ENCODE measurements at places on chromosomes 5 and 9.
A peak's percentile ranks its signal among the peaks of the same experiment; 100 is the strongest.

DNA sequence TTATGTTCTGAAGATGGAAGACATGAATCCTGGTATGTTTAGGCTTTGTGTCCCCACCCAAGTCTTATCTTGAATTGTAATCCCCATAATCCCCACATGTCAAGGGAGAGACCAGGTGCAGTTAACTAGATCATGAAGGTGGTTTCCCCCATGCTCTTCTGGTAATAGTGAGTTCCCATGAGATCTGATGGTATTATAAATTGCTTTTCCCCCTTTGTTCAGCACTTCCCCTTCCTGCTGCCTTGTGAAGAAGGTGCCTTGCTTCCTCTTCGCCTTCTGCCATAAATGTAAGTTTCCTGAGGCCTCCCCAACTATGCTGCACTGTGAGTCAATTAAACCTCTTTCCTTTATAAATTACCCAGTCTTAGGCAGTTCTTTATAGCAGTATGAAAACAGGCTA, 229.0 kb downstream of the ARL15 start:
- DNase-seq, result no peak

DNA sequence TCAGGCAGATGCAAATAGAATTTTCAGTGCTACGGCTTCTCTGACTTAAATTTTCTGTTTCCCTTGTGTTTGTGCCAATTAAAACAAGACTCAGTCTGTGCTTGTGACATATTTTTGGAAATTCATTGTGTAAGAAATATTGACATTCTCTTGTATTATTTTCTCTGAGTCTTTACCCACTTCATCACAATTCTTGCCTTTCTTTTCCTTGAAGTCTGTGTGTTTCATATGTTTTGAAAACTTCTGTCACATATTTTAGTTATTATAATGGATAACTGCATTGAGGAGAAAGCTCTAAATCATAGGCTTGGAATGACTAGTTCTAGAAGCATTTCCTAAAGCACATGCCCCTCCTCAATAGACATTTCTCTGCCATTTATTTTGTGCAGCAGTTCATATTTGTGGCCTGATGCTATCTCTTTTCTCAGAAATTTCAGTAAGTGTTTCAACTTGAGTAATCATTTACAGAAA, 206.6 kb downstream of the PALM2AKAP2 start:
- no peak for DNase-seq

- no peak for DNase-seq
Measured at GRCh38 chr5:68548959-68549676, 333.6 kb downstream of the PIK3R1 start.

DNA sequence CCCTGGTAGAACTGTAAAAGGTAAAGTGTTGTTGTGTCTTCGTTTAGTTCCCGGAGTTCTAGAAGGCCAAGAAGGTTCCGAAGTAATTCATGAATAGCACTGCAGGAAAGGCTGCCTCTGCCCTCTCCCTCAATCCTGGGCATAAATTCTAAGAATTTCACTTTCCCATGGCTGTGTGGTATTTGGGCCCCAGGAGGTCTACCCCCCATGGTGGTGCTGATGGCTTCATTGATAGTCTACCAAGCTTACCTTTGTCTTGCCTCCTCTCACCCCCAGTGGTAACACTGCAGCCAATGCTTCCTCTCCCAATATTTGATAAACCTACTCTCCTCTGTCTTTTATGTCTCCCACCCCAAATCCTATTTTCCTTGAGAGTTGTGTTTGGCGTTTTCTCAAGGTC, 39.5 kb downstream of the ADAMTS16 start:
- DNase-seq, result no peak

DNA sequence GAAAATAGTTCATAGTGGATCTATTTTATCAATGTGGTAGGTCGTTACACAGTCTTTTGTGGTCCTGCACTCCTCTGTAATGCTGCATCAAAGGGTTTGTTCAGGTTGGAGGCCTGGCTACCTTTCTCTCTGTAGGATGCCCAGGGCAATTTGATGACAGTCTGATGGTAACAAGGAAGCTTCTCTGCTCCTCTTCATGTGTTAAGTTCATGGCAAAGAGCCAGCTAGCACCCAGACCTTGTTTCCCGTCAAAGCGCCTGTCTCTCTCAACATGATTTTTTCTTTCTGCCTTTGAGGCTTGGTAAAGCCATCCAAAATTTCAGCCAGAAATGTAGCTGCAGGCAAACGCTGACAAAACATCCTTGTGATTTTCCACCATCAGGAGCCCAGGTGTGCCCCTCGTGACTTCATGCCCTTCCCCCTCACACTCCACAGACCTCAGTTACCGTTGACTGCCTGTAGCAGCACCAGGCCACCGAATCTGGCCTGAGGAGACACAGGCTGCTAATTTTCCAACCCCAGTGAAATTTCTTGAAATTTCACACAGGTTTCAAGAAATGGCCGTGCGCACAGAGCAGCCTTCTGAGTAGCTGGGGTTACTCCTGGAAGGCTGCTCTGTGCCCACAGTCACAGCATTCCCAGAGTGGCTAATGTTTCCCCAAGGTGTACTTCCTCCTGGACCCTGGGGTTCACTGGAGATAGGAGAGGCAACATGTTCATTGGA, 292.7 kb downstream of the CWC27 start:
- no peak for DNase-seq

DNA sequence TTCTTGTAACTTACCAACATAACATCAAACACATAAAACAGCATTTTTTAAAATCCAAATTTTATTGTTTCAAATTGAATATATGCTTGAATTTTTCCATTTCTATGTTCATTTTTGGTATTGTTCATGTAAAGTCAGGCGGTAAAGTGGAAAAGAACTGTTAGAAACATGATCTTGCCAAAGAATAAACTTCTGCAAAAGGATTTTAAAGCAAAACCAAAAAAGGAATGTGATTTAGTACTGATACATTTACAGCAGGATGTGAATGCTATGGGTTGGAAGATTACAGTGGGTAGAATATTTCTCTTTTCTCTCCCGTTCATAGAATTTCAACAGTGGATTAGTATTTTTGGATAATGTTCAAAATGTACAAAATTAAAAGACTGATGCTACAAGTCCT, 277.2 kb upstream of the MPDZ start:
- no peak for DNase-seq

- no peak for DNase-seq
Measured at GRCh38 chr9:127494304-127494702, 43.0 kb downstream of the LRSAM1 start.

DNA sequence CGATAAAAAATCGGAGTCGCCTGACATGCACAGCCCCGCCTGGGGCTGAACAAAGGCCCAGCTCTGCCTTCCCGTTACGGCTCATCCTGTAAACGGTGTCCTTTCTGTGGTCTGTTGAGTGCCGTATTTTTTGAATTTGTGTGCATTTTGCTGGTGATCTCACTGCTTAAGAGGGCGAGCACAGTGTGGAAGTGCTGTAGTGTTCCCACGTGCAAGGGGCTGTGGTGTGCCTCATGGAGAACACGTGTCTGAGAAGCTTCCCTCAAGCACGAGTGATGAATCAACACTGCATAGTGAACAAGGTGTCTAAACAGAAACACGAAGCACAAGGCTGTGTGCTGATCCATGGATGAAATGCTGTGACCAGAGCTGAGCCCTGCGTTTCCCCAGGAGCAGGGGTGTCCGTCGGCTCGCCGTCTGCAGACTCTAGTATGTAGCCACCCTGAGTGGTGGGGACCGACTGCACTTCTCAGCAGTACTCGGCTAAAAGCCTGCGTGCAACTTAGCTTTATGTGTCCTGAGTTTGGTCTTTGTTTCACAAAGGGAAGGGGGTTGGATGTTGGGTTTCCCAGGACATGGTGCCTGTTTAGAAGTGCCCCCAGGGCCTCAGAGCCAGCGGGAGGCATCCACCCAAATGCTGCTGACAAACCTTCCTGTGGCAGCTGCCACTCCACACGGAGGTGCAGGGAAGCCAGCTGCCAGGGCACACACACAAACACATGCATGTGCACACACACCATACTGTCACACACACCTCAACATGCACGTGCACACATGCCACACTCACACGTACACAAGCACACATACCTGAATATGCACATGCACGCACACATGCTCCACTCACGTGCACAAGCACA, 77.2 kb upstream of the IRX4 start:
- DNase-seq, result no peak

DNA sequence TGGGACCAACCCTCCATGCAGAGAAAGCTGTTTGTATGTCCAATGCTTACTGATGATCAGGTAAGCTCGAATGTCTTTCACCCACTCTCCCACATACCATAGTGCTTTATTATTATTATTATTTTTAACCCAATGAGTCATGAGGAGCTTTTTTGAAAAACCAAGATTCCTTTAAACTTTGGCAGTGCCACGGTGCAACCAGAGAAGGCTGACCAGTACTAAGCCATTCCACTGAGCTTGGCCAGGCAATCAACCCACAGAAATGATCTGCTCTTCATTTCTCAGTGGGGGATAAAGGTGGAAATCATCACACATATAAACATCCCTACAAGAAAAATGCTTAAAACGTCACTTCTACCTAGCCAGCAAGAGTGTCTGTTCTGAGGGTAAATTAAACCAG, 35.5 kb downstream of the JAKMIP2 start:
- DNase-seq, result no peak

- DNase-seq, result no peak
Measured at GRCh38 chr5:176724472-176724871, 77.2 kb downstream of the TSPAN17 start.

DNA sequence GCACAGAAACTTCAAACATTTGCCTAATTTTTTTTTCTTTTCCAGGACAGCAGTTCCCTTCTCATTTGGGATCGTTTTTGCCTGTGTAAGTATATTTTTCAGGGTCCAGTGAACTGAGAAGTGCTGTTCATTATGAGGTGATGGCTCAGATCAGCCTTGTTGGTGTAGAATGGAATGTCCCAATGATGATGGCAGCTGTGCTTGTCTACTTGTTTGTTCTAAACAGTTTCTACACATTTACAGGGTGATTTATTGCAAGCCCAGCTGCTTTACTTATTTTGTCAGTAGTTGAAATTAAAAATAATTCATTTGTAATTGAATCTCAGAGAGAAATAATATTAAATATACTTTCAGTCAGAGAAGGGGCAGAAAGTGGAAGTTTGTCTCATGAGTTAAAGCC, 337.6 kb upstream of the SEMA6A start:
- DNase-seq, result no peak

DNA sequence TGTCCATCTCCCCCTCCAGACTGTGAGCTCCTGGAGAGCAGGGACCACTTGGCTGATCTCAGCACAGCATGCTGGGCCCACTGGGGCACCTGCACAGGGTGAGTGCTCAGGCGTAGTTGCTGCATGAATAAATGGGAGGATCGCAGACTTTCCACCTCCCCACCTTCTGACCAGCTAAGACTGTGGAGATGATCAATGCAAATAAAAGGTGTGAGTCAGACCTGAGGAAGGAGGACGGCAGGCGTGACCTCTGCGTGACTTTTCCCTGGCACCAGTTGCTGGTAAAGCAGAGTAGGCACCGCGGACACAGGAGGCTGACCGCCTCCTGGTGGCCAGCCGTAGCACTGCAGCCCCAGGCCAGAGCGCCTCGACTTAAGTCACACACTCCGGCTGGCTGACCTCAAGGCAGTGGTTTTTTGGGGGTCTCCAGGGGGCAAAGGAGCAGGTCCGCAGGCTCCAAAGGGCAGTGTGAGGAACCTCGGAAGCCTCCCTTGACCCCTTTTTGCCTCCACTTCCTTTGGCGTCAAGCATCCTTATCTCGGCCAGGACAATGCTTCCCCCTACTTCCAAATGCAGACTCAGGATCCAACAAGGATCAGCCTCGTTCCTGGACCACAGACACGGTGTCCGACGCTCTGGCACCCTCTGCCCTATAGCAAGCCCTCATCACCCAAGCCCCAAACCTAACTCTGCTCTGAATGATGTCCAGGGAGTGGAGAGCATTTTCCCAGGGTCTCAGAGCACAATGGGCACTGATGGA, 12.7 kb upstream of the TDRD7 start:
- DNase-seq, result peak; percentile 48

GRCh38 chr9:121779381-121780117, 128.1 kb downstream of the DAB2IP start:
- DNase-seq, result no peak

GRCh38 chr5:110903966-110904365, 165.2 kb downstream of the SLC25A46 start:
- DNase-seq, result no peak

DNA sequence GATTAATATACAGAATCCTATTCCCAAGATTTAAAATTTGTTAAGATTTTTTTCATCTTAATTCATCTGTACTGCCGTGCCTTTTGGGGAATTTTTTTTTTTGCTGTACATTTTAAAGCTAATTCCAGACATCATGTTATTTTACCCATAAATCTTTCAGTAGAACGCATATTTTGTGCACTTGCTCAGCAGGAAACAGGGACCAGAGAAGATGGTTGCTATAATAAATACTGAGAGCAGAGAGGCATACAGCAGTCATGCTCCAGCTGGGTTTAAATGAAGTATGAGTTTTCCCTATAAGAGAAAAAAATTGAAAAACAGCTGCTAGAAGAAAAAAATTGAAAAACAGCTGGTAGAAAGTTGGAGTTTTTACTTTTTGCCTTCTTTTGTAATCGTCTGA, 196.9 kb upstream of the PUM3 start:
- no peak for DNase-seq

GRCh38 chr9:20135119-20135697, 346.4 kb upstream of the SLC24A2 start:
- no peak for DNase-seq

- no peak for DNase-seq
Measured at GRCh38 chr5:80414113-80414512, 6.2 kb downstream of the ZFYVE16 start.

DNA sequence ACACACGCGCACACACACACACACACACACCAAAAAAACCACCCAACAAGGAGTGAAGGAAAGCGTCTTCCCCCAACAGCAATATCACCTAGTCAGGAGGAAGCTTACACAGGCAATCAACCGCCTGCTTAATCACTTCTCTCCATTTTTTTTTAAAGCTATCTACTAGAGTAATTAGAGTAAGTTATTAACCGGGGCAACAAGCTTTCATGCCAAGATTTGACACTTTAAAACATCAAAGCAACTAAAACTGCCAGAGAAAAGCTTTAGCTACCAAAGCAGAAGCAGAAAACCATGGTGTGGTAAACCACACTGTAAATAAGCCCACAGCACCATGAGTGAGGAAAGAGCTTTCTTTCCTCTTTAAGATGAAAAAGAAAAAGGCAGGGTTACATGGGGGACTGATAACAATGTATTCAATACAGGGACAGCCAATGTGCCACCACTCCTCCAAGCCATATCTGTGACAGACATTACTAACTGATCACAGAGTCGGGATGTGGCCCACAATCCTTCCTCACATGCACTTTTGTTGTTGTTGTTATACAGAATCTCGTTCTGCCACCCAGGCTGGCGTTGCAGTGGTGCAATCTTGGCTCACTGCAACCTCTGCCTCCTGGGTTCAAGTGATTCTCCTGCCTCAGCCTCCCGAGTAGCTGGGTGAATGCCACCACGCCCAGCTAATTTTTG, 282.1 kb downstream of the CRB2 start:
- no peak for DNase-seq

DNA sequence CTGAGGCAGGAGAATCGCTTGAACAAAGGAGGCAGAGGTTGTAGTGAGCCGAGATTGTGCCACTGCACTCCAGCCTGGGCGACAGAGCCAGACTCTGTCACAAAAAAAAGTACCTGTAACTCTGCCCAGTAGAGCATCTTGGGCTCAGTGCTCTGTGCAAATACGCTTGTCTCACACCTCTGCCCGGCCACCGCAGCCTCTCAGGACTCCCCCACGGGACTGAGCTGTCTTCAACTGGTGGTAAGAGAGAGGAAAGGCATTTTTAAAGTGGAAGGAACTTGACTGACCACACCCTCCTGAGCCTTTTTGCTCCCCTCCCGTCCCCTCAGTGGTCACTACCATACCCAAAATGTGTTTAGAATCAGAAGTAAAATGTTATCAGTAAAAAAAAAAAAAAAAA, 174.3 kb upstream of the PIK3R1 start:
- DNase-seq, result no peak
